ENCODE measurements at places on chromosomes 3 and 15.

GRCh38 chr15:101121511-101122090 is 130.2 kb downstream of the CHSY1 start:
- peak; percentile 65 for DNase-seq

DNA sequence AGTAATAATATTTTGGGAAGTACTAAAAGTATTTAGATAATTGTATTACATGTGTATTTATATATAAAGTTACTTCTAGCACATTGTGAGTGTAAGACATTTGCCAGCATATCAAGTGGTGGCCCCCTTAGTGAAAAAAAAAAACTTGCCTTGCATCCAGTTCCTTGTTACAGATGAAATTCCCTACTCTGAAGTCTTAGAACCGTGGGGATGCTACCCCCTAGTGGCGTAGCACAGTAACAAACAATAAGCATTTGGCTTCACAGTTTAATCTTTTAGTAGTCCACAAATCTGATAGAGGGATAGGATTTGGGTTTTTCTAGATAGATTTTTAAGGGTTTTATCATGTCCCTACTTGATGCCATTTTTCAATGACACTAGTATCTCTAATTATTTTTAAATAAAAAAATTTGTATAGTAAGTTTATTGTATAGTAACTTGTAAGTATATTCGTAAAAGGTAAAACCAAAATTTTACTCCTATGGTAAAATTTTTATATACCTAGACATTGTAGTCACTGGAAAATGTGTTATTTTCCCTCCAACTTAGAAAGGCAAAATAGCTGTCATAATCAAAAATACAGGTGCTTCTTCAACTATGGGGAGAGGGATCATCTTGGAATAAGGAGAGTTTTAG is 14.3 kb downstream of the SMC4 start:
- peak; percentile 78 for DNase-seq

- no peak for DNase-seq
These were observed 42.7 kb downstream of the THBS1 start for GRCh38 chr15:39623529-39623931.

GRCh38 chr3:71421475-71421819 is 162.1 kb downstream of the FOXP1 start:
- DNase-seq, result no peak

GRCh38 chr3:176978441-176978840 is 218.8 kb downstream of the TBL1XR1 start:
- DNase-seq, result no peak
